Epithelial cell of proximal tubule (primary cell): ENCODE measurements at places on chromosomes 5 and 9.

GRCh38 chr5:39867923-39868322 is 443.1 kb upstream of the DAB2 start:
- DNase-seq: no peak

DNA sequence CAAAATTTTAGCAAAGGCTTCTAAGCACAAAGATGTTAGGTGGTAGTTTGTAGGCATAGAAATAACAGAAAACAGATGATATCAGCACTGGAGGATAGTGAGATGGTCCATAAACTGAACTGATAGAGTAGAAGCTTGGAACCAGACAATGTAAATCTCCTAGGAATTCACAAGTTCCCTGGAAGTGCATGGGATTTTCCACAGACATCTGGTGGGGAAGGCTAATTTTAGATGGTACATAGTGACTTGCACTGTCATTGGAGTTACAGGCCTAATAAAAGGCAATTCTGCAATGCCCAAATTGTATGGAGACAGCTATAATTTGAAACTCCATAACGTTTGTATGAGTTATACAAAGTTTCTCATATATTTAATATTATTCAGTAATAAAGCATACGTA is 653.0 kb upstream of the MEF2C start:
- DNase-seq: no peak

- no peak for DNase-seq
Observed at GRCh38 chr9:137700911-137701310, 82.1 kb downstream of the EHMT1 start.

GRCh38 chr9:137247135-137247915 is 3.8 kb upstream of the STPG3 start:
- DNase-seq: no peak

DNA sequence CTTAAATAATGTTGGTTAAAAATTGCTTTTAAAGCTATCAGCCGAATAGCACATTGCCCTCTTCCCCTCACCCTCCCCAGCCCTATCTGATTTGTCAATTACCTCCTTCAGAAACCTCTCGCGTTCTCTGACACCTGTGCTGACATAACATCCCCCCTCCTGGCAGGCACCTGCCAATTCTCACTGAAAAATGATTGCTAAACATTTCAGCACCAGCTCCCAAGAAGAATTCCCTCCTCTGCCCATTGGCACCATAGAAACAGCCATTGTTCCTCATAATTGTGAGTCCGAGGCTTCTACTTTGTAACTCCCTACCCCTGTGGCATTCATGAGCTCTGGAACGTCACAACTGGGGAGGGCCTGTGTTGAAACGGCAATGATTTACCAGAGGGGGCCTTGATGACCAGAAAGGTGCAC is 20.2 kb downstream of the CDH6 start:
- no peak for DNase-seq

- DNase-seq: peak; percentile 13
Observed at GRCh38 chr5:67361932-67362729, 165.5 kb upstream of the CD180 start.

GRCh38 chr5:78377718-78378105 is 17.3 kb downstream of the SCAMP1 start:
- DNase-seq: no peak

DNA sequence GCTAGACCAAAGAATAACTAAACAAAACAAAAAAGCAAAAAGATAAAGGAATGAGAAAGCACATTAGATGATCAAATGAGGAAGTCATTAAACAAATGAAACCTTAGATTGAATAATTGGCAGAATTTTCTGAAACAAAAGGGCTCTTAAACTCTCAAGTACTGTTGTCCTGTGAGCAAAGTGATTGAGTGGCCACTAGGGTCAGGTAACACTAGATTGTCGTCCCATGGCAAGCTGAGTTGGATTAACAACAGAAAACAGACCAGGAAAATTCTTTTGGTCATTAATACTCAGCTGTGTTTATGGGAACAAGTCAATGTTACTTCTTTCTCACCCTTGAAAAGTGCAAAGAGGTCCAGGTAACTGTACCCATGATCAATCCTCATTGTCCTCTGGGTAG is 81.6 kb upstream of the MRPS30 start:
- DNase-seq: no peak

DNA sequence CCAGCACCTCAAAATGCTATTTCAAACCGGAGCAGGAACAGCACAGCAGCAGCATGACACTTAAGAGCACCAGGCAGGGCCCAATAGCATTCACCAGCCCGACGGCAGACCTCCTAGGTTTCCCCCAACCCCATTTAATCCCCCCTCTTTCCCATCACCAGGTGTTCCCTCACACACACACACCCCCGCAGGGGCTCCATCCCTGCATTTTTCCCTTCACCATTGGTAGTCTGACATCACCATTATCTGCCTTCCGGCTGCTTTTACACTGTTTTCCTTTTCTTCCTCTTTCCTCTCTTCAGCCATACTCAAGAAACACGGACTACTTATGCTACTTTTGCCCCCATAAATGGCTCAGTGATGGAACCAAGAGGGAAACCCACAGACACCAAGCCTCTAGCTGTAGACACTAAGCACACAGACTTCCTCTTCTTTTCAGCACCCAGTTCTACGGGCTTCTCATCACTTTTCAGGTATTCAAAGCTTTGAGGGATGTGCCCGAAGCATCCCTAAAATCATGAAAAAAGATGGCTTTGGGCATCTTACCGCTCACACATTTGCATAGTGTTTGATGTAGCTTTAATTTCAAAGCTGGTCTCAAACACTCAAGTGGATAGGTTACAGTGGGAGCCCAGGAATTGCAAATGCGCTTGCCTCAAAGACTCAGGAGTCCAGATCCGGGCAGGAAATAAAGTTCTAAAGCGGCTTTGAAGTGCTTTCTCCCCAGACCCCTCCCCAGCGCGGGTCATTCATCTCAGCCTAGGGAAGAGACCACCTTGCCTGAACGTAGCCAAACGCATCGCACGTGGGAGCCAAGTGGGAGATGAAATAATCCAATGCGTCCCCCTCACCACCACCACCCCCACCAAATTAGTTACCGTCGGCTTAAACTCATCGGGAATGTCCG is 141.5 kb downstream of the TSSK1B start:
- DNase-seq: no peak

- no peak for DNase-seq
Observed at GRCh38 chr9:82558346-82558745, 504.6 kb downstream of the RASEF start.

DNA sequence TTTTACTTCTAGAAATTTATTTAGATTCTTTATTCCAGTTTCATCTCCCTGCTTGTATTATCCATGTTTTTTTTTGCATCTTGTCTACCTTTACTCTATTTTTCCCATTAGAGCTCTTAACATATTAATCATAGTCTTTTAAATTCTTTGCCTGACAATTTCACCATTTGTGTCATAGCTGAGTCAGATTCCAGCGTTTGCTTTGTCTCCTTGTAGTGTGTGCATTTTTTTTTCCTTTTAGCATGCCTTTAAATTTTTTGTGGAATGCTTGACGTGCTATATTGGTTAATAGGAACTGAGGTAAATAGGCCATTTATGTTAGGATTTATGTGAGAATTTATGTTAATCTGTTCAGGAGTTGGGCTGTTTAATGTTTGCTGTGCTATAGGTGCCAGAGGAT is 41.8 kb upstream of the NFIL3 start:
- DNase-seq: no peak

GRCh38 chr9:105023788-105024187 is 95.8 kb upstream of the ABCA1 start:
- no peak for DNase-seq

- no peak for DNase-seq
Observed at GRCh38 chr9:114450833-114451706, 54.2 kb downstream of the WHRN start.

DNA sequence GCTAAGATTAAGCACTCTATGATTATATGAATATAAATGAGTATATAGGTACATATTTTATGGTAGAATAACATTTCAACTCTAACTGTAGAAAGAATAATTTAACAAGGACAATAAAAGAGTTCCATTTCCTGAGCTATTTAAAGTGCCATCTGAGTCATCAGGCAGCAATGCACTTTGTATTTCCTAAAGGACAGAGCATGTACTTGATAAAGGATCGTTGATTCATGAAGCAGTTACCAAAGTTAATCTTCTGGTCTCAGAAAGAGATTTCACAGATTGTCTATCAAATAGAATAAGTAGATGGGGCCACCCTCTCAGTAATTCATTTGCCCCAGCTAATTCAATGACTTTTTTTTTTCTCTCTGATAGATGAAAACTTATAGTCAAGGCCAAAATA is 747.8 kb downstream of the CDH18 start:
- peak; percentile 1 for DNase-seq

DNA sequence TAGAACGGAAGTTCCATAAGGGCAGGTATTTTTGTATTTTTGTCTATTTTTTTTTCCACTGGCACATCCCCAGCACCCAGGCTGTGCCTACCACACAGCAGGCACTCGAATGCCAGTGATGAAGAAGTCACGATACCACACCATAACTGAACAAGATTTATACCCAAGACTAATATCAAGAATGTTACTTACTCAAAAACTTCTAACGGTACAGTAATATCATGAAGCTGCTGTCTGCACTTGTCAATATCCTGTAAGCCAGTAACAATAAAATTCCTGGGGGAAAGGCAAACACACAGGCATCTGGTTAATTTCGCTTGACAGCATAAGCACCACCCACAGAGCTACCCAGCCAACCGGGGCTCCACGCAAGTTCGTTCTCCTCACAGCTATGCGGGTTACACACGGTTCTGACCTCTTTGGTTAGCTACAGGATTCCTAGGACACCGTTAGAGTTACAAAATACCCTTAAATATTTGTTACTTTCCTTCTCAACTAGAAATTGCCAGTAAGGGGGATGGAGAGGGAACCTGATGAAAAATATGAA is 1.3 kb downstream of the MED10 start:
- no peak for DNase-seq

- peak; percentile 18 for DNase-seq
Observed at GRCh38 chr5:67528953-67529352, 332.4 kb upstream of the CD180 start.

DNA sequence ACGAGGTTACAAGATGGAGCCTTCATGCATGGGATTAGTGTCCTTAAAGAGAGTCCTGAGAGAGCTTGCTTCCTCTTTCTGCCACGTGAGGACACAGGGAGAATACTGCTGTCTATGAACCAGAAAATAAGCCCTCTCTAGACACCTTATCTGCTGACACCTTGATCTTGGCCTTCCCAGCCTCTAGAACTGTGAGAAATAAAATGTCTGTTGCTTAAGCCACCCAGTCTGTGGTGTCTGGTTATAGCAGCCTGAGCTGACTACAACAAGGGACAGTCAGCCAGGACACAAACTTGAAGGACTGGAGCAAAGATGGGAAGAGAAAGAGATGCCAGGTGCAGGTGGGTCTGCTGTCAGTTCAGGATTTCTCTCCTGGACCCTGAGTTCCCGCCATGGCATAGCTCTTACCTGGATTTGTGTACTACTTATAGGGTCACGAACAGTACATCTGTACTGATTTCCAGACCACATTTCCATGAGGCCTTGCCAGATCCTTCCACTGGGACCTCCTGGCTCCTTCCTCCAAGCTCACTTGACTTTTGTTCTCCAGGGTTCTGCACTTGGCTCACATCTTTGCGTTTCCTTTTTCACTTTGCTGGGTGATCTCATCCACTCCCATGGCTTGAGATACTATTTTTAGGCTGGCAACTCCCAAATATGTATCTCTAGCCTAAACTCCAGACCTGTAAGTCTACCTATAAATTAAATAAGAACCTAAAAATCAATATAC is 44.9 kb upstream of the LIFR start:
- DNase-seq: no peak

DNA sequence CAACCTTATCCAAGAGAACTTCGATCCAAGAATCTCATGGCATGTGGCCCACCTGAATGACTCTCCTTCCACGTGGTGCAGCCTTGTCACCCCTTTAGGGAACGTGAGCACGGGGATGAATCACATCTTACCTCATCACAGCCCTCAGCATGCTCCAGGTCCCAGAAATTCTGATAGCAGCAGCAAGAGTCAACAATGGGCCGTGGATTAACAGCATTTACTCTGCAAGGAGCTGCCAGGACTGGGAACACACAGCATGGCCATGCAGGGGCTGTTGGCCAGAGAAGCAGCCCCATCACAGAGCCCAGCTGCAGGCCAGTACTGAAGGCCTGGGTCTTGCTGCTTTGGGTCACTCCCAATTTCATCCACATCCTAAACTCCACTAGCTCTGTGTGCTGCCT is 150.4 kb downstream of the C5orf15 start:
- DNase-seq: no peak

GRCh38 chr9:4894076-4894475 is 91.0 kb upstream of the JAK2 start:
- DNase-seq: no peak

DNA sequence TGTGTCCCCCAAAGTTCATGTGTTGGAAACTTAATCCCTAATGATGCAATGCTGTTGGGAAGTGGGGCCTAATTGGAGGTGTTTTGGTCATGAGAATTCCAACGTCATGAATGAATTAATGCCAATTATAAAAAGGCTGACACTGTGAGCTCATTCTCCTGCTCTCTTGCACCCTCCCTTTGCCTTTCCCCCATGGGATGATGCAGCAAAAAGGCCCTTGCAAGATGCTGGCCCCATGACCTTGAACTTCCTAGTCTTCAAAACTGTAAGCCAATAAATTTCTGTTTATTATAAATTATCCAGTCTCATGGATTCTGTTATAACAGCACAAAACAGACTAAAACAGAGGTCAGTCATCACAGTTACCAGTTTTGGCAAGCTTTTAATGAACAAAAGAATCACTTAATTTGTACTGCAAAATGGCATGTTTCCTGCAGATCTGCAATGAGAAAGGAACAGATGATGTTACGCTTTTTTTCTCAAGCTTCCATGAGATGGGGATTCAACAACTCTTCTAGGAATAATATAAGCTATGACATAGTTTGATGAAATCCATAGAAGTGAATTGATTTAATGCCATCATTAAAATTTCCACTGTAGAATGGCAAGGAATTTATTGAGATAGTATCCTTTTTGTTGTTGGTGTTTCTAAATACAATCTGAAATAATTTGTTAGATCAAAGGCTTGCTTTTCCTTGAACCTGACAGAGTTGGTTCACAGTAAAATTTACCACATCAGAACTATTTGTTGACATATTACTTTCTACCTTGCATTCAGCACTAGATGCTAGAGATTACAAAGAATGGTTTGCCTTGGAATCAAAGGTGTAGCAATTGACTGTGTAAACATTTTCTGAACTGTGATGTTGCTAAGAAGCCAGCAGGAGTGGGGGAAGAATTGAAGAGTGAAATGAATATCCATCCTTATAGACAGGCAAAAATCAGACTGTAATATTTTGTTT is 29.3 kb upstream of the RFK start:
- no peak for DNase-seq

DNA sequence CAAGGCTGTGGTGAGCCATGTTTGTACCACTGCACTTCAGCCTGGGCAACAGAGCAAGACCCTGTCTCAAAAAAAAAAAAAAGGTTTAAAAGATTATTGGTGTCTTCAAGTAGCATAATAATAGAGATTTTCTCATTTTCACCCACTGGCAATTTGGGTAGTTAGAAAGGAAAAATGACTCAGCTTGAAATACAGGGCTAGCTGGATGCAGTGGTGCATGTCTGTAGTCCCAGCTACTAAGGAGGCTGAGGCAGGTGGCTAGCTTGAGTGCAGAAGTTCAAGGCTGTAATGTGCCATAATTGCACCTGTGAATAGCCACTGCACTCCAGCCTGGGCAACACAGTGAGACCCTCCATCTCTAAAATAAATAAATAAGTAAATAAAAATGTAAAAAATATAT is 111.1 kb downstream of the ARRDC3 start:
- no peak for DNase-seq

GRCh38 chr9:30591461-30591860 is 1793.0 kb upstream of the ACO1 start:
- DNase-seq: no peak
